ENCODE measurements at places on chromosomes 5 and 9. TPM values are rescaled to one million over a fixed set of nuclear protein-coding genes. Genes with fewer than 3 reads are reported as not detected.

DNA sequence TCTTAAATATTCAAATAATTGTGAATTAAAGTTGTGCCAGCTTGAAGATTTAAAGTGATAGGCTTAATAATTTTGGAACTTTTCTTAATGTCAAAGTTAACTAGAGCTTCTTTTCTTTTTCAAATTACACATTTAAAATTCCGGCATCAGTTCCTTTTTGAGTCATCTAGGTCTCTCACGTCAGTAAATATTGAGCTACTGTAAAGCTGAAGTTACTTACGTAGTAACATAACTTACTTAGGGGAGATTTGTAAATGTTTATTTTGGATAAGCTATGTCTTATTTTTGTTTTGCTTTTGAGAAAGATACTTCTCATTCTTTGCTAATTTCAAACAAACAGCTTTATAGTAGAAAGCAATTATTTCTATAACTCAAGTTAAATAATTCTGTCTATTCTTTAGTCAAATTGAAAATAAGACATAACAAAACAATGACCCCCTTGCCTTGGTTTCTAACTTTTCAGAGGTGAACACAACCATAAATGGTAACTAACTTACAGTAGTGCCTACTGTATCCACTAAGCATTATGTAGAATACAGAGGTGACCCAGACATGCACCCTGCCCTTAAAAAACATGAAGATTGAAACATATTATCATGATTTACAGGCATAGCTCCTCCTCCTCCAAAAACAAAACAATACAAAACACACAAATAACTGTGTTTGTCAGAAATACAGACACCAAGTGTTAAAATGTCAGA, 29.8 kb downstream of the CD274 start:
- no peak for DNase-seq

- DNase-seq = no peak
Observed at GRCh38 chr5:80082731-80083100, 47.6 kb downstream of the THBS4 start.

- peak; percentile 23 for DNase-seq
Observed at GRCh38 chr5:141172381-141173204, at the start of gene PCDHB7. PCDHB7 (plus strand) TSS chr5:141172644; CDS start chr5:141172836, 192 bp downstream.

GRCh38 chr9:91914937-91915336, 35.1 kb downstream of the ROR2 start:
- no peak for DNase-seq

GRCh38 chr5:142813220-142813619, 43.0 kb downstream of the ARHGAP26 start:
- no peak for DNase-seq

- DNase-seq = no peak
Observed at GRCh38 chr9:83449983-83450382, 88.2 kb downstream of the FRMD3 start.

- DNase-seq = no peak
Observed at GRCh38 chr9:79877943-79878602, 306.3 kb downstream of the TLE4 start.

GRCh38 chr9:93670208-93671019, 94.0 kb downstream of the PHF2 start:
- DNase-seq = no peak

- DNase-seq = no peak
Observed at GRCh38 chr9:14488421-14489190, 174.7 kb upstream of the NFIB start.

DNA sequence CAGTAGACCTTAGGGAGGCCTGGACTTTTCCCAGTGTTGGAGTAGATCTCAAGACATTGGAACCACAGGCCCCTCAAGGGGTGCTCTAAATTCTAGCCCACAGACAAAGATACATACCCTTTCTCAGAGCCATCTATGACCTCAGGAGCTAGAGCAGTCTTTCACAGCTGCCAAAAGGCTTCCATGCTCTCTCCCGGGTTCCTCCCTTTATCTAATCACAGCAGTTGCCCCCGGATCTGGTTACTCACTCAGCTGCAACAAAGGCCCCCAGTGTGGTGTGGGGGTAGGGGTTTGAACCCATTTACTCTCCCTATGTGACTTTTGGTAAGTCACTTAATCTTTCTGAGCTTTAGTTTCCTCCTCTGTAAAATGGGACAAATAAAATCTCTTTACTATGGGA, 27.0 kb downstream of the POU4F3 start:
- DNase-seq = no peak

Gene ADAMTS16
- total RNA-seq = 7.5 TPM

Gene PCDHB8
- total RNA-seq = 0.75 TPM

Gene CDH10
- total RNA-seq = not detected

Gene C5orf46
- 4.3 TPM for total RNA-seq

Gene GZMA
- not detected for total RNA-seq

Gene CEL
- not detected for total RNA-seq

Gene PARP8
- total RNA-seq = 4.5 TPM
